NCI-H2107 (cell line): ENCODE measurements at places on chromosomes 2 and 18.

GRCh38 chr2:29270701-29271121, 155.5 kb downstream of the CLIP4 start:
- DNase-seq = no peak

DNA sequence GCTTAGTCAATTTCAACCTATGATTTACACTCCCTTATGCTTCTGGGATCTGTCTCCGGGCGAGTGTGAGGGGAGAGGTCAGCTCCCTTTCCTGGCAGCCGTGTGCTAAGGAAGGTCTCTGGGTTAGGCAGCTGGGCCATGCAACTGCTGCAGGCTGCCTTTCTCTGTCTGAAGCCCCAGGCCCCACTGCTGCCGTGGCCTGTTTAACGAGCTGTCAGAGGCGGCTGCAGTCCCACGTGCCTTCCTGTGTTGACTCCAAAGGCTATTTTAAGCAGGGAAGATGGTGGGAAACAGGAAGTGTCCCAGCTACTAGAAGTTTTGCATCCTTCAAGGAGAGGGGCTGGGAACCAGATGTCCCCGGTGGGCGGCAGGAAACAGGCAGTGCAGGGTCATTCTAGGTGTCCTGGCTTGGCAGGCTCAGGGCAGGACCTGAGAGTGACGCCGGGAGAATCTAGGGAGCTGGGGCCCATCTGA, 186.4 kb downstream of the TNS1 start:
- no peak for DNase-seq

- no peak for DNase-seq
Observed at GRCh38 chr18:59123588-59124369, 15.9 kb upstream of the SEC11C start.

- no peak for DNase-seq
Observed at GRCh38 chr2:158413581-158413980, 43.0 kb downstream of the CCDC148 start.

- no peak for DNase-seq
Observed at GRCh38 chr2:70362661-70363060, 60.8 kb upstream of the FAM136A start.

GRCh38 chr18:80034852-80035406, 695 bp downstream of the RBFA start:
- no peak for DNase-seq

DNA sequence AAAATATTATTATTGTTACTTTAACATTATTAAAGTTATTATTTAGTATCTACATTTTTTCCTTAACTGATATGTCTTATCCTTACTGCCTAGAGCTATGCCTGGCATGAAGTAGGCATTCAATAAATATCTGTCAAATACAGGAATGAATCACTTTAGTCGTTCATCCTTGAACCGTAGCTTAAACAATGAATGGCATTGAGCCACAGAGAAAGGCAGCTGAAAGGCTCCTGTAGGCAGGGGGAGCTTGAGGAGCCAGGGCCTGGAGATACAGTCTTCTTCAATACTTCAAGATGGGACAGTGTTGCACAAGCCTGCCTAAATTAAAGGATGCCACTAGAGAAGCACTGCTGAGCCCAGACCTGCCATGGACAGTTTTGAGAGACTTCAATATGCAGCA, 22.5 kb downstream of the CYRIA start:
- no peak for DNase-seq

- DNase-seq = no peak
Observed at GRCh38 chr2:11389551-11390398, 45.3 kb upstream of the ROCK2 start.

DNA sequence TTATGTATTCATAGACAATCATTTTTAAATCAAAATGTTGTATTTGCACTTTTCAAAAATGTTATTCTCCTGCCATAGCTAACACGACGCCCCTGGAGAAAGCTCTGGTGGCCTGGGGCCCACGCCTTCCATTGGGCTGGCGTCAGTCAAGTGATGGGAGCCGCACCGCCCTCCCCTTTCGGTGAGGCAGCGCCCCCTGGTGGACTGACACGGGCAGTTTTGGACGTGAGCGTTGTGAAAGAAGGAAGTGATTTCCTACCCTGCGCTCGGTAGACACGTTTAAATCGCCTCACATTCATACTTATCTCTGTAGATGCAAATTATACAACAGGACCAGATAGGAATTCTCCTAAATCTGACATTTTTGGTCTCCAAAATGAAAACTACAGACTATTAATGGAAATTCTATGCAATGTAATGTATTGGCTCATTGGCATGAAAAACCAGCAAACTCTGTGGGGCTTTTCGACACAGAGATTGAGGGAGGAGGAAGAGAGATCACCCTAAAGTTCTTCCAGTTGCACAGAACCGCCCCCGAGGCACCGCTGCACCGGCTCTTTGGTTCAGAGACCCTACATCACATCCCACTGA, 326.2 kb upstream of the SOX11 start:
- peak; percentile 68 for DNase-seq

DNA sequence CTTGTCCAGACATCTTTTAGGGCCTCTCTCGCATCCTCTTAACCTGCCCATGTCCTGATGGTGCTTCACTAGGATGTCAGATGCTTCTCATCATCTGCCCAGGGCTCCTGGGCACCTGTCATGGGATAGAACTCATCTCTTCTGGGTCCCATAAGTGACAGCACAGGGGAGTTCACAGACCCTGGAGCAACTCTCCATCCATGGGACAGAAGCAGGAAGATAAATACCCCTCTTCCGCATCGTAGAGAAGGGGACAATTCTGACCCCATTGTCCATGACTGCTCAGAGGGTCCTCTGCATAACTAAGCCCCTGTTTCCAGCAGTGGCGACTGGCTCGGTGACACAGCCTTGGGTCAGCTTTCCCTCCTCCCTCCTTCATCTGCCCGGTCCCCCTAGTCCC, 82.3 kb downstream of the TWIST2 start:
- no peak for DNase-seq

DNA sequence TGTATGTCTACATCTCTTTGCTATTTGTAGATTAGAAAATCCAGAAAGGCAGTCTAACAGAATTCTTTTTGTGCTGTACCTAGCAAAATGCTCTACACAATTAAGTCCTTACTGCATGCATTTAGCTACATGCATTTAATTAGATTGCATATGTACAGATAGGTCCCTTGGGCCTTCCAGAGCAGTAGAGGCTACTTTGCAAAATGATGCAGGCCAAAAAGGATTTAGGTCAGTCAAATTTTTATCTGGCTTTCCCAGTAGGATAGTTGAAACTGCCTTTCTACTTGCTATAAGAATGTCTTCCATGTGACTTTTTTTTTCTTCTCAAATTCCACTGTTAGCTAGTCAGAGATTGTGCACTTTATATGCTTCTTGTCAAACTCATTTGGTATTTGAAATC, 19.3 kb downstream of the GALNT13 start:
- no peak for DNase-seq

- no peak for DNase-seq
Observed at GRCh38 chr2:205776139-205776538, 93.8 kb downstream of the NRP2 start.

DNA sequence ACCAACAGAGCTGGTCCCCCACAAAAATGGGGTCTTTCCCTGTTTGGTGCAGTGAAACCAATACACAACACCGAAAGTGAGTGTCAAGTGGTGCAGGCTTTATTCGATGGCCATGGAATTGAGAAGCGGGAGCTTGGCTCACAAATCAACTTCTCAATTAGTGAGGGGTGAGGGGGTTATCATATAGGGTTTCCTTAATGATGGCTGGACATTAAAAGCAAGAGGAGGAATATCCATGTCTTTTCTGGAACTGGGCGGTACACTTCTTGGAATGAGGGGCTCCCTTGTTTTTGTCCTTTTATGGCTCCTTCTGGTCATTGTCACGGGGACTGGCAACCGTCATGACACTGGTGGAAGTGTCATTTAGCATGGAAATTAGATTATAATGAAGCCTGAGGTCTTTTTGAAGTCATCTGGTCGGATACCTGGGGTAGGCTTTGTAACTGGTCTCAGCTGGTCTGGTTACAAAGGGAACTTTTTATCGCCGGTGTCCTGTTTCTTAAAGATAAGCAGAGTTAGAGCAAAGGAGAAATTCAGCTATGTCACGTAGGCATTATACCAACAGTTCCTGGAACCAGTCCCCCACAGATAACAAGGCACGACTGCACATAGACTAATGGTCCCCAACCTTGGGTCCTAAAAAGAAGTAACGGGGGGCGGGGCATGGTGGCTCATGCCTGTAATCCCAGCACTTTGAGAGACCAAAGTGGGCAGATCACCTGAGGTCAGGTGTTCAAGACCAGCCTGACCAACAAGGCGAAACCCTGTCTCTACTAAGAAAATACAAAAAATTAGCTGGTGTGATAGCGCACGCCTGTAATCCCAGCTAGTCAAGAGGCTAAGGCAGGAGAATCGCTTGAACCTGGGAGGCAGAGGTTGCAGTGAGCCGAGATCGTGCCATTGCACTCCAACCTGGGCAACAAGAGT, 93.5 kb upstream of the NDUFV2 start:
- no peak for DNase-seq

GRCh38 chr2:224157655-224158054, 118.6 kb upstream of the SERPINE2 start:
- no peak for DNase-seq

DNA sequence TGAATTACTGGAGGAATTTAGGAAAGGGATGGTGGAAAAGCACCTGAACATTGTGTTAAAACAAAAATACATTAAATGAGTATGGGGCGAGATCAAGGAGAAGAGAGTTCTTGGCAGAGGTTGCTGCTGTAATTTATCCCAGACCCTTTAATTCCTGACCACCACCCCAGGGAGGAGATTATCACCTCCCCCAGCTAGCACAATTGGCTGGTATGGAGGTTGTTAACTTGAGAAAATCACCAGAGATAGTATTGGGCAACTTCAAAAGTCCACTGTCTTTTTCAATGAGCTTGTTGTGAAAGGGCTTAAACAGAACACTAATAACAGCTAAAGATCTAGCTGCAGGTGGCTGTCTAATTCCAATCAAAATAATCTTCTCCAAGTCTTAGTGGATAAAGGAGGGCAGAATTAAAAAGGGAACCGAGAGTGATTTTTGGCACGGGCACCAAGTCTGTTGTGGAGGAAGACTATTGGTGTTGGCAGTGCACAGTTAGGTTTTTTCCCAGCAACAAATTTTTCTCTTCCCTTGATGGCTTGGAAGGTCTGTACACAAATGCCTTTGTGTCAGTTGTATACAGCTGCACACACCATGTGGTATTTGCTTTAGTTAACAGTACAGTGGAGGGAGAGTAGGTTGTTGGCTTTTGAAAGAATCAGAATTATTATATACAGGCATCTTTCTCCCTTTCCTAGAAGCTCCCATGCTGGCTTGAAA, 289.5 kb downstream of the SLC4A3 start:
- DNase-seq = no peak

DNA sequence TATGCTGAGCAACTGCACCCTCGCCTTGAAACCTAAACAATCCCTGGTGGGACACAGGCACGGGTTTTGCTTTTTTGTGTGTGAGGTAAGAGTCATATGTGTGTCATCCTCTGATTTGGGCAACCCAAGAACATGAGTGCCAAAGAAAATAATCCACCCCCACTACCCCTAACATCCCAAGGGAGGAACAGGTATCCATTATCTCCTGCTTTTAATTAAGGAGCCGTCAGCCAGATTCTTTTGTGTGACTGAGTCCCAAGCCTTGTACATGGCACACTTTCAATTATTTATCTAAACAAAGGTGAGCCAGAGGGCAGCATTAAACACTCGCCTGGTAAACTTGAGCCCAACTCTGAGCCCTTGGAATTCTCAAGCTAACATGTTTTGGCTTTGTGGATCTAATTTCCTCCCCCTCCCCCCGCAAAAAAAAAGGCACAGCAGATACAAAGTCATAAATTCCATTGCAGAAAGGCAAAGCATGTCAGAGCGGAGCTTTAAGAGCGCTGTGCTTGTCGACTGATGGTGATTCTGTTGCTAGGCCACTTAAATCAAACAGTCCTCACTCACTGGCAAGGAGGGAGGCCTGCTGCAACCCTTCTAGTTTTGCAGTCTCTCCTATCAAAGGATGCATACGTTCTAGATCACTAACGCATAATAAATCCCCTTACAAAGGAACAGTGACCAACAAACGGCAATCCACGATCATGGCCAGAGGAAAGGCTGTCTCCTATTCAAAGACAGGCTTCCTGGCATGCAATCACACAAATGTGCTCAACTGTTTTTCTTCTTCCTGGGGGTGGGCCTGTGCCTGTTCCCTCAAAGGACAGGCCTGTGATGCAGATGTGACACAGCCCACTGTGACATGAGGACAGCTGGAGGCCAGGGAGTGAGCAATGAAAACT, 143.5 kb upstream of the LMAN1 start:
- DNase-seq = no peak

DNA sequence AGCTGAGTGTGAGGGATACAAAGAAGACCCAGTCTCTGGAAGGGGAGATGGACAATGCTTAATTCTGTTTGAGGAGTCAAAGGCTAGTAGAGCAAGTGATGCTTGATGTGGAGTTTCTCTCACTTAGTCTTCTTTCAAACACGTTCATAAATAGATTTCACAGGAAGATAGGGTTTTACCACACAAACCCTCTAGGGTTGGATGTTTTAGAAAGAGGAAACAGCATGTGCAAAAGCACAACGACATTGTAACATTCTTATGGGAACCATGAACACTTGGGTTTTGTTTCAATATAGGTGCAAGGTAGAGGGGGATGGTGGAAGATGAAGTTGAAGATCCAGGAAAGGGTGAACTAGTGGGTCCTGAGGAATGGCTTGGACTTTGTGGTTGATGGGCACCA, 10.8 kb upstream of the EFEMP1 start:
- DNase-seq = no peak

GRCh38 chr2:159616286-159616701, at the start of gene BAZ2B:
BAZ2B (minus strand) TSS chr2:159616548; CDS start chr2:159478719, 137,829 bp downstream.
- no peak for DNase-seq

DNA sequence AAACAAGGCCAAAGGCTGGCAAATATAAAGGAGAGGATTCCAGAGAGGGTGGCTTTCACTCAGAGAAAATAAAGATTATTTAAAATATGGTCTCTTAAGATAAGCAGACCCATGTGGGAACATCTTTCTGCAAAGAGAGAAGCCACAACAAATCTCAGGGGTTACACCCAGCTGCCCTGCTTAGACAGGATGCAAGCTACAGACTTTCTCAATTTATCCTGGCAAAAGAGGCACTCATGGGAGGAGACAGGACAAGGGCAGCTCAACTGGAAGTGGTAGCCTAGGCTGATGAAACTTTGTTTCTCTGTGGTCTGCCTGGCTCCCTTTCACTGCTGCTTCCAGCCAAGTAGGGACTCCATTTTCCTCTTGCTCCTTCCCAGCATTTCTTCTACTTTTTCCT, 25.9 kb upstream of the SULT1C4 start:
- no peak for DNase-seq

DNA sequence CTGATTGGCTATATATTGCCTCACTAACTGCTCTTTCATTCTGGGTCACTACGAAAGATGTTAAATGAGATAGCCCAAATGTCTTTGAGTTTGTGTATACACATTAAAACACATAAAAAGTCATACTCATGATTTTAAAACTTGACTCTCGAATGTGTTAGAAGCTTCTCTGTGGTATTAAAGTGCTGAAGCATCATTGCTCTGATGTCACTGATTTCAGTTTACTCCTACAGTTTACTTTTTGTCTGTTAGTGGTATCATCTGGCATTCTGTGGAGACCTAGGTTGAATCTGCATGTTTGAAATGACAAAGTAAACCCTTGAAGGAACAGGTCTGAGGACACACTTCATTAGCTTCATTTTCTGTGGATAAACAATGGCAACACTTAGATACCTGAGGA, 10.7 kb downstream of the NT5DC4 start:
- no peak for DNase-seq

- DNase-seq = no peak
Observed at GRCh38 chr2:20235655-20236305, 10.8 kb upstream of the SDC1 start.
